CD4-positive, alpha-beta T cell treated with Interleukin-17A for 1 hour (primary cell): ENCODE measurements at places on chromosomes 7 and 10.
A peak's percentile ranks its signal among the peaks of the same experiment; 100 is the strongest.

DNA sequence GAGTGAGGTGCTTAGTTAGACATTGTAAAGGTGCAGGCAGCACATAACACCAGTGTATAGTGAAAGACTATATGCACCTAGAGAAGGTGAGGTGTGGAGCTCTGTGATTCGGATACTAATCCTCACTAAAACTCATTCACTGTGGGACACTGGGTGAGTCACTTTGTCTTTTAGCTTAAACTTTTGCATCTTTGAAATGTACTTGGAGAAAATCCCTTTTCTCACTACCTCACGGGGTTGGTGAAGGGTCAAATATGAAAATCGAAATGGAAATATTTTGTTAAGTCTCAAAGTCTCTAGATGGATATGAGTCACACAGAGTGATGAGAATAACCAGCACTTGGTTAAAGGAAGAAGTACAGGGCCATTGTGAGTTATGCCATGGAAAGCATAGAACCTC is 38.0 kb downstream of the MDFIC start:
- no peak for DNase-seq

DNA sequence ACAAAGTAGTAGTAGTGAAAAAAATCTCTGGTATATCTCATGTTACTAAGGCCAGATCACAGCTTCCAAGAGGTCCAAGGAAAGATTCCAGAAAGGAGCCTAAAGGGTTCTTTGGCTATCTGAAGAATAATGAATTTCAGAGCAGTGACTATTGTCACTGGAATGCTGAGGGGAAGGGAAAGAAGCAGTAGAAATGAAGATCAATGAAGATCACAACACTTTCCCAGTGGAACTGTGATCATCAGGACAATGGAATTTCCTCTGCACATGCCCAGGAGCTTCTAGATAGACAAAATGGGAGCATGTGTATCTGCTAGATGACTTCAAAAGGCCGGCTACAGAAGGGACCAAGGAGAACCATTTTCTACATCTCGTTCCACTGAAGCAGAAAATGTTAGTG is 219.5 kb upstream of the PHYHIPL start:
- no peak for DNase-seq

GRCh38 chr10:26556748-26557640 is 118.9 kb downstream of the APBB1IP start:
- DNase-seq, result peak; percentile 63

- DNase-seq, result no peak
Measured at GRCh38 chr10:114110174-114110972, 63.6 kb downstream of the CCDC186 start.

DNA sequence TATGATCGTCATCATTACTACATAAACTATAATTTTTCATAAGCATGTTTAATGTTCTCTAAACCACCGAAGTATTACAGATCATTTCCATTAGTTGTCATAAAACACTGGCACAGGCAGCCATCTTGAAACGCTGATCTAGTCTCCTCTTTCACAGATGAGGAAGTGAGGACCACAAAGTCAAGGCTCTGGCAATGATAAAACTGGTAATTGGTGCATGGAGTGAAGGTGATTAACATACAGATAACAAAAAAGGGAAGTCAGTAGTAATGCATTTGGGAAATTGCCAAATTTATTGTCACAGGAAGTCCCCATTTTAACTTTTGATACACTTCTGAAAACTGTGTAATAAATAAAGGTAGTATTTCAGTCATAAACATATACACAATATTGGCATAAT is 49.3 kb downstream of the FBXL13 start:
- DNase-seq, result no peak

GRCh38 chr10:64067009-64067606 is 545.9 kb downstream of the REEP3 start:
- no peak for DNase-seq

DNA sequence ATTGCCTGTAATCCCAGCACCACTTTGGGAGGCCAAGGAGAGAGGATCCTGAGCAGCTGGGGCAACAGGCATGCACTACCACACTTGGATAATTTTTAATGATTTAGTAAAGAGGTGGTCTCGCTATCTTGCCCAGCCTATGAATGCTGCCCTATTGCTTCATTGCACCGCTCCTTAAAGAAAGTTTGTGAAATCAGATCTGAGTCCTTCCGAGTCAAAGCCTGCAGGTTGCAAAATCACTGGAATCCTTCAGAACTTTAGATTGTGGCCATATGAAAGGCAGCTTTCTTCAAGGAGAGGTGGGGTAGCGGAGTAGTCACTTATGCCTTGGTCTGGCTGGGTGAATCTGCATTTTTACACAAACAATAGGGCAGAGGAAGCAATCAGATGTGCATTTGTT is 166.3 kb downstream of the ARHGAP12 start:
- no peak for DNase-seq

DNA sequence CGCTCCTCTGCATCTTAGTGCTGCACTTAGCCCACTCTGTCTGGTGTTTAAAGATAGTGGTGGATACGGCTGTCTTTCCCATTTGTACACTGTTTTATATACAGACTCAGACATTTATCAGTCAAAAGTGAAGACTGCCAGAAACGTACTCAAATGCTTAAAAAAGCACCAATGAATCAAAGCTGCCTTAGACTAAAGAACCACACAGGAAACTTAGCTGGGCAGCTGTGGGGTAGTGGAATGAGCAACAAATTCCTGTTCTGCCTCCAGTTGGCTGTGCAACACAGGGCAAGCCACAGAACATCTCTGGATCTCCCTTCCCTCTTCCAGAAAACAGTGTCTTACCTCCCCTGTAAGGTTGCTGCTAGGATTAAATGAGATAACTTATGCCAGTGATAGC is 76.0 kb downstream of the ATXN7L1 start:
- no peak for DNase-seq

DNA sequence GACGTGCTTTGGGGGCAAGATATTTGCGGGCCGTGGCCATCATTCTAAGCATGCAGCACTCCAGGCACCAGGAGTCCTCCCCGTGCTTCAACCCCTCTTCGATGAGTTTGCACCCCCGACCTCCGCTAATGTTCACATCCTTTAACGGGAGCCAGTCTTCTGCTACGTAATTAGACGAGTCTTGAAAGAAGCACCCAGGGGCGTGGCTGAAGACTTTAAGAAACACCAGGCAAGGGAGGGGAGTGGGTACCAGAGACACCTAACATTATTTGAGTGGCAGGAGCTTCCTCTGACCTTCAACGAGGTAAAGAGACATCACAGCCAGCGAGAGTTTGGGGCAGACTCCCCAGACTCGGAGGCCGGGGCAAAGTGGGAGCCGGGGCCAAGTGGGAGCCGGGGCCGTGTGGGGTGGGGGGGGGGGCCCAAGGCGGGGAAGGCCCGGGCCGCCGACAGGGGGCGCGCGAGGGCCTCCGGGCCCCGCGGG is 31.1 kb upstream of the TOMM7 start:
- peak; percentile 71 for DNase-seq

DNA sequence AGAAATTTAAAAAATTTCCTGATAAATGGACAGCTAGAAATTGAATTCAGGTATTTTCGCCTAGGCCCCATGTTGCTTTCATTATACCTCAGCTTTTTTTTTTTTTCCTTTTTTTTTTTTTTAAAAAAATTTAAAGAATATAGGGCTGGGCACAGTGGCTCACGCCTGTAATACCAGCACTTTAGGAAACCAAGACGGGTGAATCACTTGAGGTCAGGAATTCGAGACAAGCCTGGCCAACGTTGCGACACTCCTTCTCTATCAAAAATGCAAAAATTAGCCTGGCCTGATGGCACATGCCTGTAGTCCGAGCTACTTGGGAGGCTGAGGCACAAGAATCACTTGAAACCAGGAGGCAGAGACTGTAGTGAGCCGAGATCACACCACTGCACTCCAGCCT is 334.0 kb downstream of the SORCS1 start:
- DNase-seq, result no peak

GRCh38 chr7:148712678-148713329 is 14.1 kb downstream of the CUL1 start:
- DNase-seq, result no peak

DNA sequence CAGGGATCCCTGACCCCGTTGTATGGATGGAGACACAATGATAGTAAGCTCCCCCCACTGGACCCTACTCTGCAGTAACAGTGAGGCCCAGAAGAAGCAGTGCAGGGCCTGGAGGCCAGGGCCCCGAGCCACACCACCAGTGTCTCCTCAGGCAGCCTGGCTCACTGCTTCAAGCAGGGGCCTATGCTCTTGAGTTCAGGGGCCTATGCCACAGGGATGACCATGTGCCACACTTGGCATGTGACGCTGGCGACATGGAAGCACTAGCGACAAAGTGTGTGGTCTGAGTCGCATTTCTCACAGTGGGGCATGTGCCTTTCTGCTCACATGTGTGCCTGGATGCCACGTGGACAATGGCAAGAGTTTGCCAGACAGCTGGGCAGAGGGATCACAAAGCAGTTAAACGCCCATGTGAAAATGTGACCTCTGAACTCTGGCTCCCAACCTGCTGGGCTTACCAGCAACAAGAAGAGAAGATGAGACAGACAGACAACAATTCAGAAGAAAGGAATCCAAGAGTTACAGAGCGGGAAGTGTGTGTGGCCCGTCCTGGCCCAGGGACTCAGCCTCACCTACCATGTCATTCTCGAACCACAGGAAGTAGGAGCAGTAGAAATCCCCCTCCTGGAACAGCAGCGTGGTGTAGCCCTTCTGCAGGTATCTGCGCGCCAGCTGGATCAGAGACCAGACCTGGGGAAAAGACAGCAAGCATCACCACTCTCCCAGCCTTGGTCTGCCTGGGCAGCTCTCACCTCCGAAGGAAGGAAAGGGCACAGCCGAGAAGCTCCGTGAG is 4.7 kb upstream of the PYROXD2 start:
- no peak for DNase-seq

- DNase-seq, result no peak
Measured at GRCh38 chr10:85767891-85768290, 598.7 kb downstream of the GRID1 start.

GRCh38 chr10:5656737-5657579 is 9.4 kb downstream of the ASB13 start:
- peak; percentile 7 for DNase-seq

GRCh38 chr7:130409712-130410072 is 29.4 kb downstream of the CPA1 start:
- no peak for DNase-seq

DNA sequence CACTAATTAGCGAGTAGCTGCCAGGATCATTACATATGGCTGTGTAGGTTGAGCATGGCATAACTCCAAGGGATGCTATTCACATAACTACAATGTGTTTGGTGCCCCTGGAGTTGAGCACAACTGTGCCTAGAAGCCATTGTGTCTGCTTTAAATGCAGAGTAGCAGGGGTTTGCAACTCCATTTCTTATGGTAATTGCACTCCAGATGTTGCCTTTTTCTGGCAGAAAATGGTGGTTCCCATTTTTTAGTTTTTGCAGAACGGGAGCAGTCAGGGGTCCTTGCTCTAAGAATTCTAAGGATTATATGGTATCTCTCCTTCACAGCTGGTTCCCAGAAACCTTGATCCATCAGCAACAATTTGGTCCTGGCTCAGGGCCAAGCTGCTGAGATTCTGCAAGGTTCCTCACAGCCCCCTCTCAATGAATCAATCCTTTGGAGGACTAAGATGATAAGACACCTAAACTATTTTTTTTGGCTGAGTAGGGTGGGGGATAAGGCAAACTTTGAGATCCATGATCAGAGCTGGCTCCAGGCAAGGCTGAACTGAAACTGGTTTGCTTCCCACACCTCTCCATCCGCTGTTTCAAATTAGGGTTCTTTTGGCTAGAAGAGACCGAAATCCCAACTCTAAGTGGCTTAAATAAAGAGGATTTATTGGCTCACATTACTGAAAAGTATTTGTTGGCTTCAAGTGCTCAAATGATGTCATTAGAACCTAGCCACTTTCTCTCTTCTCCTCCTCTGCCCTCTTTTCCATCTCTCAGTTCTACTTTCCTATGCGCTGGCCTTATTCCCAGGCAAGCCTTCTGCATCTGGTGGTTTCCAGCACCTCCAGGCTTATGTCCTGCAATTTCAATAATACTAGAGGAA is 97.5 kb upstream of the CCDC6 start:
- no peak for DNase-seq

DNA sequence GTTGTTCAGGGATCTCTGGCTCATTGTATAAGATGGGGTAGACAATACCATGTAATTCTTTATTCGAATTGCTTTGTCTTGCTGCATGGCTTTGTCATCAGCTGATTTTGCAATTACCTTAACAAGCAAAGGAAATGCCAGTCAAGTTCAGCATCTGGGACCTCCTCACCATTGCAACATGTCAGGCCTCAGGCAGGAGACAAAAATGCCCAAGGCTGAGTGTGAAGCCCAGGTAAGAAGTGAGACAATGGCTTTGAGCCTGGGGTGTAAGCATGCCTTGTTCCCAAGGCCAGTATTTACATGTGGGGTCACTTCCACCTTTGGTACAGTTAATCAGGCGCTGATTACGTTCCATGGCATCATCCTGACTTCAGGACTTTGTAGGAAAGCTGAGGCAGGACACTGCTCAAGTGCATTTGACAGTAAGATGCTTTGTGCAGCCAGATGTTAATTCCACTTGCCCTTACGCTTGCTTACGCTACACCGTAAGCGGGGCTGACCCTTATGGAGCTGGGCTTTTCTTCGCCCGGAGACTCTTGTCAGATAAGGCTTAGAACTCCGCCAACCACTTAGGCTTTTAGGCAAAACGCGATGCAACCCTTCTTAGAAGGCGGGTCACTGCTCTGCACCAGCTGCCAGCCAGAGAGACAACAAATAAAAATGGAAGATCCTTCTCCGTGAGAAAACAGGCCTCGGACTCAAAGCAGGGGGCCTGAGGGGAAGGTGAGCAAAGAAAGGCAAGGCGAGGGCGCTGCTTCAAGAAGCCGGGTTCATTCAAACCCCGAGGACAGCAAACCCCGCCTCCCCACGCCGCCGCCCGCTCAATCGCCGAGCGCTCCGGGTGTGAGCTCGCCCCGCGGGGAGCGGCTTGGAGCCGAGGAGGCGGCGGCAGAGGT is 1.3 kb upstream of the SP4 start:
- DNase-seq, result no peak

- no peak for DNase-seq
Measured at GRCh38 chr7:40147371-40148246, 12.8 kb downstream of the SUGCT start.

GRCh38 chr10:129364949-129365348 is 102.1 kb upstream of the MGMT start:
- DNase-seq, result no peak

DNA sequence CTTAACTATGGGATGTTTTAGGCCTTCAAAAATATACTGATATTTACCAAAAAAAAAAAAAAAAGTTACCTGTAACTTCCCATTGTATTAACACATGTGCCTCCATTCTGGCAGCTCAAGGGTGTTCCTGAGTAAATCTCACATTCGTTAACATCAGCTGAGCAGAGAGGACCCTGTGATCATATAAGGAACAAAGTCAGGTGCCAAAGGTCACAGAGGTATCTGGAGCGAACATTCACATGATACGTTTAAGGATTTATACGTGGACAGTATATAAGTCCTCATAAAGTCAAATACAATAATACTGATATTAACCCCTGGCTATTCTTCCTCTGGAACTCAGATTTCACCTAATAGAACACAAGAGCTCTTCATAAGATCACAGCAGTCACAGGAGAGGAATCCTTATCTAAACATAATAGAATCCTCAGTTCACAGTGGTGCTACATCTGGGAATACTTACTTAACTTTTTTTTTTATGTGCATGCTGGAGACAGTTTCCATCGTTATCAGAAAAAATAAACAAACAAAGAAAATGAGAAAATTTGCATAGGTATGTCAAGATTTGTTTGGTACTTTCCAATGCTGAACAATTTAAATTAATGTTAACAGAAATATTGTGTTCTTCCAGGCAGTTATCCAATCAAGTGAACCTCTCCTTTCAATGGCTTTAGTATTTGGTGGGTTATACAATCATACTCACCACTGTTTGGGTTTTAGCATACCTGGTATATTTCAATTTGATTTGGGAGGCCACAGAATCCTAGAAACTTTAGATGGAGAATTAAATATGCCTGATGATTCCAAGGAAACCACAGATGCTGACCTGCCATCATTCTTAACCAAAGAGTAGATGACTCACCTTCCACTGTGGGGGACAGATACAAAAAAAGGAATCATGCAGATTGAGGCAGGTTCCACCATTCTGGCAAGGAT is 6.6 kb downstream of the CUBN start:
- DNase-seq, result no peak
